ENCODE measurements at places on chromosomes 2 and 18. TPM values are rescaled to one million over a fixed set of nuclear protein-coding genes. Genes with fewer than 3 reads are reported as not detected.

GRCh38 chr18:11047156-11047555 is 102.2 kb downstream of the PIEZO2 start:
- DNase-seq, result no peak

- peak; percentile 31 for DNase-seq
Measured at GRCh38 chr2:152861349-152861942, 143.0 kb downstream of the ARL6IP6 start.

The SLC5A7 gene
- not detected for total RNA-seq

The ARHGAP25 gene
- total RNA-seq, result 4.1 TPM

GRCh38 chr2:11140492-11140891 is 14.8 kb upstream of the SLC66A3 start:
- DNase-seq, result no peak

- DNase-seq, result no peak
Measured at GRCh38 chr2:54760310-54760709, 36.8 kb downstream of the EML6 start.

The LYPD1 gene
- 7.3 TPM for total RNA-seq

GRCh38 chr18:70036771-70037347 is 89.2 kb upstream of the CD226 start:
- no peak for DNase-seq

GRCh38 chr2:9944330-9944758 is 7.1 kb upstream of the GRHL1 start:
- DNase-seq, result no peak

DNA sequence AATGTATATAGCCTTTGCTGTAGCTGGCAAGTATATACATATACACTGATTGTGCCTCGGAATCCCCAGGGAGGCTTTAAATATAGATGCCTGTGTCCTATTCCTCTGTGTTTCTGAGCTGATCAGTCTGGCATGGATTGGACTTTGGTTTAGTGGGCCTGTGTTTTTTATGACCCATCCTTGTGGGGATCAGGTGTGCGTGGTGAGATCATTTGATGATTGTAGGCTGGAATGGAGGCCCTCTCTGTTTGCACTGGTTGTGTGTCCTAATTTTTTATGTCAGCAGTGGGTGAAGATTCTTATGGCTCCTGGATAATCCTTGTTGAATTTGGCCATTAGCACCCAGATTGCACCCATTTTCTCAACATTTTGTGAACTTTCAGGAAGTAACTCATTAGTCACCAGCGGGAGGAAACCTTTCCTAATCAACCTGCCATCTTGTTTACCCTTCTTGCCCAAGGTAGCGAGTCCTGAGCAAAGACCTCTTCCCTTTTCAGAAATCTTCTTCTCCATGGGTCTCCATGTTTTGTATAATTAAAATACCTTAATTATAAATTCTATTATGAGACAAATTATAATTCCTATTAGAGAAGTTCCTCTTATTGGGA is 75.8 kb downstream of the UGGT1 start:
- DNase-seq, result no peak

- no peak for DNase-seq
Measured at GRCh38 chr18:64207820-64208219, 58.9 kb upstream of the LINC00305 start.

- no peak for DNase-seq
Measured at GRCh38 chr2:102434655-102435381, 11.9 kb downstream of the IL18RAP start.

DNA sequence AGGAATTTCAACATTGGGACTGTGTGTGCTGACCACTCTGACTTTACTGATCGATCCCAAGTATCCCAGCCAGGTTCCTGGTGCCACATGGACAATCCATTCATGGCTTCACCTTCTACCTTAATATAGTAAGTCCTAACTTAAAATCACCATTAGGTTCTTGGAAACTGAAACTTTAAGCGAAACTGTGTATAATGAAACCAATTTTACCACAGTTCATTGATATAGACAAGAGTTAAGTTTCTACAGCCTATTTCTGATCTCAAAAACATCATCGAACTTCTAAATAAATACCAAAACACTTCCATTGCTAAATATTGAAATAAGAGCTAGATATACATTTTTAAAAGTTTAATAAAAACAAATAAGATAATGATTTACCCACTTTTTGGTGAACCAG is 4.4 kb upstream of the EXOC6B start:
- DNase-seq, result no peak

GRCh38 chr2:19228715-19229114 is 129.7 kb downstream of the OSR1 start:
- DNase-seq, result peak; percentile 28

GRCh38 chr2:204827701-204828590 is 282.7 kb downstream of the PARD3B start:
- DNase-seq, result no peak

DNA sequence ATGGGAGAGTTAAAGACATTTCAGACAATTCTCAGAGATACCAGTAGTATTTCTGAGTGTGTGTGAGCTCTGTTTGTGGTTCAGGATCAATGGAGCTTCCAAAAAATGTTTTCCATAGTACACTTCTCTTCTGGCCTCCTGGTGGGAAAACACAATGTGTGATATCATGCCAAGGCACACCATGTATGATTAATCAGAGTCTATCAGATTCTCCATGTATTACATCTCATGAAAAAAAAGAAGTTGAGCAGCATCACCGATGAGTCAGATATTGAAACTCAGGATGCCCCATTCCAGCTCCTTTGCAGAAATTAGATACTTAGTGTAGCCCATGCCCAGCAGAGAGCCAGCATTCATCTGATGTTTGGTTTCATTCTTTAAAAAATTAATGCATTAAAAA is 620.3 kb upstream of the POU3F3 start:
- no peak for DNase-seq

The FAM110C gene
- total RNA-seq, result 2.3 TPM

DNA sequence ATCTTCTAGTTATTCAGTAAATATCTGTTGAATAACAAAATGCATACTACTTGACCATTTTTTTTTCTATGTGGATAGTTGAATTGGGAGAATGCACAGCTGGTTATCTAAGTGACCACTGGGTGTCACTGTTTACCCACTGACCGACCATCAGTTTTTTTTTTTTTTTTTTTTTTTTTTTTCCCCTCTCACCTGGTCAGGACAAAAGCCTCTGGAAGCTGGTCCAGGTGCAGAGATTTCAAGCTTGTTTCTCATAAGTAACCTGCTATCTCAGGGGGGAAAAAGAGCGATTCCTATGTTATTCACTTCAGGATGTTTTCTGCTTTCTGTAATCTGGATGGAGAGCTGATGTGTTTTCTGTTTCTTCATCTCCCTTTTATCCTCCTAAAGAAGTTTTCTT is 256.0 kb downstream of the DCDC2C start:
- peak; percentile 73 for DNase-seq

DNA sequence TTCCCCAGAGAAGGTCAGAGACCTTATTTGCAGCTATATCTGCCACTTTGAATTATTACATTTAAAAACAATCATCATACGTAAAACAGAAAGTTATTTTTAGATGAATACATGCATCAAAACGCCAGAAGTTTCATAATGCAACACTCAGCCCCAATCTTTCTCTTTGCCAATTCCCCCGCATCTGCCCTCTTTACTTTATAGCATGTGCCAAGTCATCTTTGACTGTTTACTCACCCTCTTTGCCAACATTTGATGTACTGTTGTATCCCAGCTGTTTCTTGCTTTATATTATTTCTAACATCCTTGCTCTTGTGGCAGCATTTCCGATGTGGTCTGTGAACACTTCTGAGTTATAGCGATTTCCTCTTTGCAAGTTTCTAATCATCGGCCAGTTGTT is 86.2 kb downstream of the CRIM1 start:
- no peak for DNase-seq

The MC5R gene
- total RNA-seq, result not detected

The RUFY4 gene
- total RNA-seq, result not detected

DNA sequence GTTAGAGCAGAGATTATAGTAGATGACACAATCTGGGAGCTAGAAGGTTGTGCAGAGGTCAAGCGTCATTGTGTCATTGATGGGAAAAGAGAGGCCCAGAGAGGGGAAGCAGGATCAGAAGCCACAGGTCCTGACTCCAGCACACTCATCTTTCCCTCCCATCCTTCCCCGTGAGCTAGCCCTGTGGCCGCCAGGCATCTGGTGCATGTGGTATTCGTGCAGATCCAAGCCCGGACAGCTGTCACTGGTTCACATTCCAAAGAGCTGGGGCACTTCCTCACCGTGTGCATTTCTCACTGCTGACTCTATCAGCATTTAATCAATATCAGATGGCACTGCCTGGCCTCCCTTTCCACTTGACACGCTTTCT is 94.1 kb upstream of the THOC1 start:
- DNase-seq, result no peak
